ENCODE measurements at places on chromosomes 7 and 10. TPM values are rescaled to one million over a fixed set of nuclear protein-coding genes. Genes with fewer than 3 reads are reported as not detected.

Gene CDC14C
- not detected for total RNA-seq

Gene IGF2BP3
- total RNA-seq, result 0.38 TPM

Gene ASNS
- 6.7 TPM for total RNA-seq

GRCh38 chr10:33391611-33392465 lies 57.4 kb upstream of the NRP1 start:
- DNase-seq, result no peak

- no peak for DNase-seq
Measured at GRCh38 chr10:67433276-67433675, 262.7 kb downstream of the CTNNA3 start.

DNA sequence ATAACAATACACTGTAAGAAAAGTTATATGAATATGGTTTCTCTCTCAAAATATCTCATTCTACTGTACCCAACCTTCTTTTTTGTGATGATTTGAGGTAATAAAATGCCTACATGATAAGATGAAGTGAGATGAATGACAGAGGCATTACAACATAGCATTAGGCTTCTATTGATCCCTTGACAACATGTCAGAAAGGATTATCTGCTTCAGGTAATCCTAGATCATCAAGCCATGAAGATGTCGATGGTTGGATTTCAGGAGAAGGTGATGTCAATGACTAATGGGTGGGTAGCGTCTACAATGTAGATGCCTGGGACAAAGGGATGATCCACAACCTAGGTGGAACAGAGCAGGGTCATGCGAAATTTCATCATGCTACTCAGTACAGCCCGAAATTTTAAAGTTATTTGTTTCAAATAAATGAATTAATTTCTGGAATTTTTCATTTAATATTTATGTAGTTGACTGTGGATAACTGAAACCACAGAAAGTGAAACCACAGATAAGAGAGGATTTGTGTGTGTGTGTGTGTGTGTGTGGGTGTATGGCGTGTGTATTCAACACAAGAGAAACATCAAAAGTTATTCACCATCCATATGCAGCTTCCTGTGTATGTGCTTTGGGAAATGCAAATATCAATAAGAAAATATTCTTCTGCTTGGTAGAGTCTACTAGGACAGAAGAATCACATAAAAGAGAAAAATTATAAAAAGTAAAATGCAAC lies 77.0 kb downstream of the MAGI2 start:
- DNase-seq, result no peak
